ENCODE measurements at places on chromosomes 11 and 22. TPM values are rescaled to one million over a fixed set of nuclear protein-coding genes. Genes with fewer than 3 reads are reported as not detected.

DNA sequence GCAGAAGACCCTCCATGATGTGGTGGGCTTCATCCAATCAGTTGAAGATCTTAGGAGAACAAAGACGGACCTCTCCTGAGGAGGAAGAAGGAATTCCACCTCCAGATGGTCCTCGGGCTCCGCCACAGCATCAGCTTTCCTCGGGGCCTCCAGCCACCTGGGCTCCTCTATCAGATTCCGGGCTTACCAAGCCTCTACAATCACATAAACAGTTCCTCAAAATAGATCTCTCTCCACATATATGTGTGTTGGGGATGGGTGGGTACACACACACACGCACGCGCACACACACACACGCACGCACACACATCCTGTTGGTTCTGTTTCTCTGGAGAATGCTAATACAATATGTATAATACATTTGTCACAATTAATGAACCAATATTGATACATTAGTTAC is 18.8 kb upstream of the NLRP6 start:
- no peak for DNase-seq
- no peak overlapping the region for H3K27ac ChIP-seq
- no peak overlapping the region for H3K4me3 ChIP-seq
- H3K4me1 ChIP-seq, result peaks cover 17% of the 10 kb centered on the region
- no peaks in the 10 kb centered on the region for H3K27me3 ChIP-seq

DNA sequence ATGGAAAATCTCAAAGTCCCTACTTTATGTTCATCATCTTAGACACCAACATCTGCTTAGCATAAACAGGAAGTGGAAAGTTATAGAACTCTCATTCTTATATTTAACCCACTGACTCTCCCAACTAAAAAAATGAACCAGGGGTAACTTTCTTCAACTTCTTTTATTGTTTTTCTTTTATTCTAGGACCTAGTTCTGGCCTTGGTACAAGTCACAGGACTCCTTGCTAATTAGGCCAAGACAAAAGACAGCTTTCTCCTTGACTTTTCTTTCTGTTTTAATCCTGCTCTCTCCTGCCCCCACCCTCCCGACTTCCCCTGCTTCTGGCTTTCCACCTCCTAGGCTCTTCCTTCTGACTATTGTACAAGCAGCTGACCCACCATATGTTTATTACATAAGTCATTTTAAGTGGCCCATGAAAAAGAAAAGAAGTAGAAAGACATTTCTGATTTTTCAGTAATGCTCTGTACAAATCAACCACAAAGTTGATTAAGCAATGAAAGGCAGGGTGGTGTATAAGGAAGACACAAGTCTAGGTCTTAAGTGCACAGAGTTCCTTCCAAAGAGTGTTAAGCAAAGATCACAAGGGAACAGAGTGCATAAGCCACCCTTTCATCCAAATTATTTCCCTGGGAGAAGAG is 18.3 kb downstream of the JAML start:
- H3K4me3 ChIP-seq, result no peak overlapping the region
- H3K27ac ChIP-seq, result peak overlapping the region; percentile 68
- no peaks in the 10 kb centered on the region for H3K27me3 ChIP-seq
- DNase-seq, result no peak

GRCh38 chr22:22449819-22450218 is 58.7 kb downstream of the ZNF280B start:
- no peak overlapping the region for H3K27ac ChIP-seq
- H3K4me3 ChIP-seq, result no peak overlapping the region
- peaks cover 20% of the 10 kb centered on the region for H3K4me1 ChIP-seq
- H3K27me3 ChIP-seq, result peaks cover 4% of the 10 kb centered on the region

GRCh38 chr11:113265362-113265761 is 49.0 kb upstream of the TTC12 start:
- H3K27me3 ChIP-seq, result no peaks in the 10 kb centered on the region
- H3K4me1 ChIP-seq, result peaks cover 72% of the 10 kb centered on the region
- no peak overlapping the region for H3K4me3 ChIP-seq
- no peaks in the 10 kb centered on the region for H3K36me3 ChIP-seq
- DNase-seq, result no peak

DNA sequence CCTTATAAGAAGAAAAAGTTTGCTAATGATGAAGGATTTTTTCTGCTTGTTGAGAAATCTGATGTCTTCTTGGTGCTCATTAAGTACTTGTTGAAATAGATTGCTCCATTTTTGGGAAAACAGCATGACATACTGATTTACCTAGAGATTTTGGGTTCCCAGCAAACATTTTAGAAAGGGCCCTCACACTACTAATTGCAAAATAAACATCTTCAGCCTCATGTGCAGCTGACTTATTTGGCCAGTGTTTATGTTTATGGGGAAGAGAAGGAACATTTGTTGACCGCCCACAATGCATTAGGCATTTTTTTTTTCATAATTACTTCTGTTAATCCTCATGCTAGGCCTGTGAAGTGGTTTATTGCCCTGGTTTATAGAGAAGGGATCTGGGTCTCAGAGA is 40.1 kb downstream of the LDLRAD3 start:
- H3K27ac ChIP-seq, result no peak overlapping the region
- no peaks in the 10 kb centered on the region for H3K27me3 ChIP-seq
- H3K4me1 ChIP-seq, result no peaks in the 10 kb centered on the region
- H3K4me3 ChIP-seq, result no peak overlapping the region

DNA sequence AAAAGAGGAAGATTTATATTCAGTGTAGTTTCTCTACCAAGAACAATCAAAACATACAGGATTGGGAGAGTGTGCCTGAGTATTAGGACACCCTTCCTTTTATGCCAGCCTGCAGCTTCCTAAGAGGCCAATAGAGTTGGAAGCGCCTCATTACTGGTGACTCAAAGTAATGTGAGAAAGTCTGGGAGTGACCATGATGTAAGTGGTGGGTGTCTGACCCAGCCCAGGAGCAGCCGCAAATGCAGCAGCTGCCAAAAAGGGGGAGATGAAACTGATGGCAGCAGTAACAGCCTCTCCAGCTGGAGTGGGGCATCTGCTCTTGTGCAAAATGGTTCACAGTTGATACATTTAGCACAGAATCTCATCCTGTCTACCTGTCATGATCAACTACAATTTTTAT is 62.0 kb downstream of the ZNF280B start:
- H3K27ac ChIP-seq, result no peak overlapping the region
- no peak for DNase-seq
- no peak overlapping the region for H3K4me3 ChIP-seq
- H3K27me3 ChIP-seq, result no peaks in the 10 kb centered on the region
- peaks cover 20% of the 10 kb centered on the region for H3K4me1 ChIP-seq

DNA sequence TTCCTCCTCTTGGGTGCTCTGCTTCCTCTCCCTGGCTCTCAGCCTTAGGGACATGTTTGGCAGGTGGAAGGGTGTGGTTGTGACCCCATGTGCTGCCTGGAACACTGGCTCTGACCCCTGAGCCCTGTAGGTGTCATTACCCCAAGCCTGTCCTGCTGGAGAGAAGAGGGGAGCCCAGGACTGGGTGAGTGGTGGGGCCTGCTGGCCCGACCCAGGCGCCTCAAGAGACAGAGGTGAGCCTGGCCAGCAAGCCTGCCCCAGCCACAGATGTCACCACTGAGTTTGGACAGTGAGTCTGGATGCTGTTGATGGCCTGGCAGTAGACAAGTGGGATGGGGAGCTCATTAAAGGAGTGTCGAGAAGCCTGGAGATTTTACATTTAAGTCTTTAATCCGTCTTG is 1112.2 kb downstream of the BRD1 start:
- no peak overlapping the region for H3K4me3 ChIP-seq
- DNase-seq, result no peak
- H3K27me3 ChIP-seq, result no peaks in the 10 kb centered on the region
- H3K27ac ChIP-seq, result no peak overlapping the region

- no peak overlapping the region for H3K27ac ChIP-seq
- no peaks in the 10 kb centered on the region for H3K27me3 ChIP-seq
- no peaks in the 10 kb centered on the region for H3K36me3 ChIP-seq
- H3K4me1 ChIP-seq, result peaks cover 10% of the 10 kb centered on the region
- no peak overlapping the region for H3K4me3 ChIP-seq
Observed at GRCh38 chr22:22692707-22693530, 48.5 kb downstream of the GGTLC2 start.

GRCh38 chr22:41683616-41684015 is 5.1 kb downstream of the SNU13 start:
- no peaks in the 10 kb centered on the region for H3K27me3 ChIP-seq
- no peak for DNase-seq
- H3K4me3 ChIP-seq, result no peak overlapping the region

GRCh38 chr11:75504501-75504900 is 21.2 kb downstream of the GDPD5 start:
- H3K4me3 ChIP-seq, result peak overlapping the region; percentile 50
- H3K27me3 ChIP-seq, result no peaks in the 10 kb centered on the region
- no peak for DNase-seq
- H3K36me3 ChIP-seq, result peaks cover 7% of the 10 kb centered on the region

DNA sequence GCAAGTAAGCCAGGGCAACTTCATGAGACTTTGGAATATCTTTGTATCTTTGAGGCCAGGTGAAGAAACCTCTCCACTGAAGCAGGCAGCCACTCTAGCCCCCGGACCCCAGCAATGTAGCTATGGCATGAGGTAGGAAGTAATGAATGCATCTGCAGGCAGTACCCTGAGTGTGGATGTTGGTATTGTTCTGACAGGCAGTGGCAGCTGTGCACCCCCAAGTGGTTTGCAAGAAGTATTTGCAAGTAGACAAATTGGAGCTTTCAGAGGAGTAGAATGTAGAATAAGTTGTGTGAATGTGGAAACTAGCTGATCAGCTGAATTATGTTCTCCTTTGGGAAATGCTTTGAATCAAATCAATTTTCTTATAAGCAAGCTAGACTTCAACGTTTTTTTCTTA is 194.4 kb upstream of the PGR start:
- no peak overlapping the region for H3K4me3 ChIP-seq
- DNase-seq, result no peak
- H3K4me1 ChIP-seq, result no peaks in the 10 kb centered on the region
- H3K27ac ChIP-seq, result no peak overlapping the region
- H3K27me3 ChIP-seq, result no peaks in the 10 kb centered on the region

DNA sequence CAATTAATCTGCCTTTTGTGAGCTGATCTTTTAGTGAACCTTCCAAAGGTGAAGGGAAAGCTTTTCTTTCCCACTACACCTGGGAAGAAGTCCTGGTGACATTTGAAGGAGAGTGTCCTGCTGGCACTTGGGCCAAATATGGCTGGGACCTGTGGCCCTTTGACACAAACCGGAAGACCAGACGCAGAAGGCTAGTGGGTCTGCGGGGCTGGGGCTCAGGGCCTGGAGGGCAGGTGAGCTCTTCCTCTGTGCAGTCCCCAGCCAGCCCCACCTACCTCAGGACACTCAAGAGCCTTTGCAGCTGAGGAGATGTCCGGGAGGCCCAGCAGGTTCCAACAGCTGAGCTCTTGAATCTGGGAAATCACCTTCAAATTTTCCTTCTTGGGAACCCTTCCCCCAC is 138.0 kb upstream of the THY1 start:
- no peaks in the 10 kb centered on the region for H3K36me3 ChIP-seq
- H3K27ac ChIP-seq, result no peak overlapping the region
- no peak overlapping the region for H3K4me3 ChIP-seq
- H3K4me1 ChIP-seq, result peaks cover 4% of the 10 kb centered on the region
- H3K27me3 ChIP-seq, result no peaks in the 10 kb centered on the region

- DNase-seq, result no peak
- H3K27me3 ChIP-seq, result no peaks in the 10 kb centered on the region
- no peak overlapping the region for H3K27ac ChIP-seq
- H3K36me3 ChIP-seq, result peaks cover 49% of the 10 kb centered on the region
Observed at GRCh38 chr11:47573321-47573720, 5.4 kb downstream of the KBTBD4 start.

DNA sequence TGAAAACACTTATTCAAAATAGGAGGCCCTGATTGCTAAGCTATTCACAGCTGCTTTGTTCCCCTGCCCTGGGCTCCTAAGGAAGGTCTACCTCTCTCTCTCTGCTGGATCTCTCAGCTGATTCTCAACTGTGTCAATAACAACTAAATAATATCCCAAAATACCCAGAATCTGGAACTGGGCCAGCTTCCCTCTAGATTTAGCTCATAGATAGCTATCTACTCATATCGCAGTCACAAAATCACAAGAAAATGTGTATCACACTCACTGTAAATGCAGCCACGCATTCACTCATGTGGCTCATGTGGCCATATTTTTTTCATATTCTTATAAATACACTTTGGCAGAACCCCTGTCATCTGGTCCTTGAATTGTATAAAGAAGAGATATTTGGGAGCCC is 555.1 kb downstream of the OPCML start:
- H3K4me1 ChIP-seq, result no peaks in the 10 kb centered on the region
- DNase-seq, result no peak
- H3K27ac ChIP-seq, result no peak overlapping the region
- no peaks in the 10 kb centered on the region for H3K27me3 ChIP-seq
- no peak overlapping the region for H3K4me3 ChIP-seq

DNA sequence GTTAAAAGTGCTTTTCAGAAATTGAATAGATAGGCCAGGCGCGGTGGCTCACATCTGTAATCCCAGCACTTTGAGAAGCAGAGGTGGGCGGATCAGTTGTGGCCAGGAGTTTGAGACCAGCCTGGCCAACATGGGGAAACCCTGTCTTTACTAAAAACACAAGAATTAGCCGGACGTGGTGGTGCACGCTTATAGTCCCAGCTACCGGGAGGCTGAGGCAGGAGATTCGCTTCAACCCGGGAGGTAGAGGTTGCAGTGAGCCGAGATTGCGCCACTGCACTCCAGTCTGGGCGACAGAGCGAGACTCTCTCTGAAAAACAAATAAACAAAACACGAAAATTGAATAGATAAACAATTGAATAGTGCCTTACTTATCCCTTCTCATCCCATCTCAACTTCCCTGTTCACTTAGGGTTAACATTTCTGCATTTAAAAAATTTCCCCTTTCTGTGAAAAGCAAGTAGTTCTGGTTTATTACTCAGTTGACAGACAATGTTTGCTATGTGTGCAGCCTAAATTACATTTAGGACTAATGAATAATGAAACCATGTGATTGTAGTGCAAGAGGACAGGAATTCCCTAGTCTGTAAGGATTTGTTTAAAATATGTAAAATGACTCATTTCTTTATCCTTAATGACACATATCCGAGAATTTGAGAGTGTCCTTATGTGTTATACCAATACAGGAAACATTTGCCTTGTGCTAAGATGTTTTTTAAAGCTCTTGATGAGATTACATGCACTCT is 6.0 kb downstream of the RNF169 start:
- H3K36me3 ChIP-seq, result peaks cover 31% of the 10 kb centered on the region
- no peak for DNase-seq
- no peaks in the 10 kb centered on the region for H3K27me3 ChIP-seq
- peak overlapping the region; percentile 9 for H3K27ac ChIP-seq
- peaks cover 18% of the 10 kb centered on the region for H3K4me1 ChIP-seq

DNA sequence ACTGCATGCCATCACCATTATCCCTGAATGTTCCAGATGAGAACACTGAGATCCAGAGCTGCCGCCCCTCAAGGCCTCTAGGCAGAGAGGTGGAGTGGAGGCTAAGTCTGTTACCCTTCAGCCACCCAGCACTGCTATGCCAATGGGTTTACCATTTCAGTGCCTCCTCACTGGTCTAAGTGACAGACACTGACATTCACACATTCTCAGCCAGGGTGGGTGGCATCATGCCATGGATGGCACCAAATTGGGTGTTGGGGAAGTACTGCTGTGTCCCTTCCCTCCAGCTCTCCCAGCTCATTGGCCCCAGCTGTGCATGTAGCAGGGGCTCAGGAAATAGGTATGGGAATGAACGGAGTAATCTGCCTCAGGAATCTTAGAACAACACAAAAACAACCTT is 96.8 kb upstream of the PLET1 start:
- H3K4me1 ChIP-seq, result no peaks in the 10 kb centered on the region
- H3K27me3 ChIP-seq, result no peaks in the 10 kb centered on the region
- no peaks in the 10 kb centered on the region for H3K36me3 ChIP-seq
- H3K27ac ChIP-seq, result no peak overlapping the region

SYCE3 gene
- total RNA-seq, result not detected

MS4A1 gene
- total RNA-seq, result 1,078 TPM

RAB3IL1 gene
- total RNA-seq, result not detected

CARD18 gene
- not detected for total RNA-seq

ZNRD2 gene
- 31.7 TPM for total RNA-seq

TAF1D gene
- total RNA-seq, result 429 TPM

Data from Karpas-422 (cell line).